ENCODE measurements at places on chromosomes 7 and 10.
A peak's percentile ranks its signal among the peaks of the same experiment; 100 is the strongest.

DNA sequence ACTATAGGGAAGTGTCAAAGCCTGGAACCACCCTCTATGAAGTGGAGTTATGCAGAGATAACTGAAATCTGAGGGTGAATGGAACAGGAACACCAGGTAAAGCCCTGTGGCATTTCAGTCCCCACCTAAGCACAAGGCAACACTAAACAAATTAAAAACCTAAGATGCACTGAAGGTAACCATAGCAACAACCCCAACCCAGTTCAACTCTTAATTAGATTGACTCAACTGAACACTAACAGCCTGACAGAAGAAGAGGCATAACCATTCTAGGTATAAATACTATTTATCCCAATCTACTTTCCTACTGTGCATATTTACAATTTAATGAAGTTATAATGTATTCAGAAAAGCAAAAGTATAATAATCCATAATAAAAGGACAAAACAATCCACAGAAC lies 9.2 kb upstream of the GIMAP5 start:
- DNase-seq: no peak

- DNase-seq: no peak
Measured at GRCh38 chr7:41777894-41778596, 75.2 kb upstream of the INHBA start.

- no peak for DNase-seq
Measured at GRCh38 chr7:29248713-29249382, 54.3 kb downstream of the CHN2 start.

DNA sequence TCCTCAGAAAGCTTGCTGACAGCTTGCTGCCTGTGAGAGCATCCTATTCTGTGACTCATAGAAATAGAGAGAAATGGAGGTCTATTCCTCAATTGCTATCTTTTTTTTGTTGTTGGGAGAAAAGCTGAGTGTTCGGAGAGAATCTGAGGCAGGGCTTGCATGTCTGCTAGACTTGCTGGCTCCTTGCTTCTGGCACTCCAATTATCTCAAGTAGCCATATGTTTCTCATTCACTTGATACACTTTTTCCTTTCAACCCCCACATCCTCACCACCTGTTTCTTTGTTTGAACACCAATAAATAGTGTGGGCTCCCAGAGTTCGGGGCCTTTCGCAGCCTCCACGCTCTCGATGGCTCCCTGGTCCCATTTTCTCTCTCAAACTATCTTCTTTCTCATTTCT lies 172.2 kb downstream of the SH2D4B start:
- no peak for DNase-seq

DNA sequence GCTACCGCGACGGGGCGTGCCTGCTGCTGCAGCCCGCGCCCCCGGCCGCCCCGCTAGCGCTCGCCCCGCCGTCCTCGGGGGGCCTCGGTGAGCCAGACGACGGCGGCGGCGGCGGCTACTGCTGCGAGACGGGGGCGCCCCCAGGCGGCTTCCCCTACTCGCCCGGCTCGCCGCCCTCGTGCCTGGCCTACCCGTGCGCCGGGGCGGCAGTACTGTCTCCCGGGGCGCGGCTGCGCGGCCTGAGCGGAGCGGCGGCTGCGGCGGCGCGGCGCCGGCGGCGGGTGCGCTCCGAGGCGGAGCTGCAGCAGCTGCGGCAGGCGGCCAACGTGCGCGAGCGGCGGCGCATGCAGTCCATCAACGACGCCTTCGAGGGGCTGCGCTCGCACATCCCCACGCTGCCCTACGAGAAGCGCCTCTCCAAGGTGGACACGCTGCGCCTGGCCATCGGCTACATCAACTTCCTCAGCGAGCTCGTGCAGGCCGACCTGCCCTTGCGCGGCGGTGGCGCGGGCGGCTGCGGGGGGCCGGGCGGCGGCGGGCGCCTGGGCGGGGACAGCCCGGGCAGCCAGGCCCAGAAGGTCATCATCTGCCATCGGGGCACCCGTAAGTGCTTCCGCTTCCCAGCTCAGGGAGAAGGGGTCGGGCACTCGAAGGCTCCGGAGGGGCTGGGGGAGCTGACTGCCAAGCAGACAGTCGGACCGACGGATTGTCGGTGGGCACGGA lies 761 bp downstream of the PTF1A start:
- peak; percentile 69 for DNase-seq

DNA sequence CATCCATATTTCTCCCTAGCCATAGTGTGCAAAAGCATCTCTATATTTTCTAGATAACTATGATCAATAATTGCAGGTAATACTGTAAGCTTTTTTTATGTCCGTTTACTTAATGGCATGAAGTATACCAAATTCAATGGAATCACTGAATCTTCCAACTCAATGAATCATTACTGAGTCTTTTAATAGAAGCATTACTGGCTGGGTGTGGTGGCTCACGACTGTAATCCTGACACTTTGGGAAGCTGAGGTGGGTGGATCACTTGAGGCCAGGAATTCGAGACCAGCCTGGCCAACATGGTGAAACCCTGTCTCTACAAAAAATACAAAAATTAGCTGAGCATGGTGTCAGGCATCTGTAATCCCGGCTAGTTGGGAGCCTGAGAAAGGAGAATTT lies 372.5 kb downstream of the BMPER start:
- DNase-seq: no peak

DNA sequence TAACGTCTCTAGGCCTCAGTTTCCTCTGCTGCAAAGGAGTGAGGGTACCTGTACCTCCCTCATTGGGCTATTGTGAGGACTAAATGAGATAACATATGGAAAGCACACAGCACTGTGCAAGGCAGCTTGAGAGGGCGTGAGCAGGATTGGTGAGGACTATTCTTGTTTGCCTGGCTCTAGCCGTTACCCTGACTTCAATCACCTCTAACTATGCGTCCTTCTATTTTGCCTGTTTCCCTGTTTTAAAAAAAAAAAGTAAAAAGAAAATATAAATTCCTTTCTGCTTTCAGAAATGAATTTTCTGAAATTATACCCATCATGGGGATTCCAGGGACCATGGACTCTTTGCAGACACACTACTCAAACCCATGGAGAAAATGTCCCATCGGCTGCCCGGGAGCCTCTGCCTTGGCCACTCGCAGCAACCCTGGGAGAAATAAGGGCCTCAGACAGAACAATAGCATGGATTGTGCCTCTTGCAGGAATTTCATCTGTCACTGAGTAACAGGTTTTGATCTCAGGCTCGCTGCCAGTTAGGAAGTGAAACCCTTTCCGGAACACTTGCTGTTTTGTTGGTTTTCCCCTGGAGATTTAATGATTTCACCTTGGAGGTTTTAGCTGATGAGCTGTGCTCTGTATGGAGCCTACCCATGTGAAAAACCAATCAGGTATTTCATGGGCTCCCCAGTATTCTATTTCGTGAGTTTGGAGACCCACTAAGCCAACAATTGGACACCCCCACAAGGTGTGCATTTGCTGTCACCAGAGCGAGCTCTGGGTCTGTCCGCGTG lies 55.6 kb downstream of the STEAP1B start:
- DNase-seq: no peak

- no peak for DNase-seq
Measured at GRCh38 chr7:74049997-74050798, 22.2 kb downstream of the ELN start.

GRCh38 chr10:95742962-95743535 lies 12.9 kb upstream of the ENTPD1 start:
- no peak for DNase-seq

GRCh38 chr10:72171175-72171630 lies 44.6 kb upstream of the ANAPC16 start:
- no peak for DNase-seq

DNA sequence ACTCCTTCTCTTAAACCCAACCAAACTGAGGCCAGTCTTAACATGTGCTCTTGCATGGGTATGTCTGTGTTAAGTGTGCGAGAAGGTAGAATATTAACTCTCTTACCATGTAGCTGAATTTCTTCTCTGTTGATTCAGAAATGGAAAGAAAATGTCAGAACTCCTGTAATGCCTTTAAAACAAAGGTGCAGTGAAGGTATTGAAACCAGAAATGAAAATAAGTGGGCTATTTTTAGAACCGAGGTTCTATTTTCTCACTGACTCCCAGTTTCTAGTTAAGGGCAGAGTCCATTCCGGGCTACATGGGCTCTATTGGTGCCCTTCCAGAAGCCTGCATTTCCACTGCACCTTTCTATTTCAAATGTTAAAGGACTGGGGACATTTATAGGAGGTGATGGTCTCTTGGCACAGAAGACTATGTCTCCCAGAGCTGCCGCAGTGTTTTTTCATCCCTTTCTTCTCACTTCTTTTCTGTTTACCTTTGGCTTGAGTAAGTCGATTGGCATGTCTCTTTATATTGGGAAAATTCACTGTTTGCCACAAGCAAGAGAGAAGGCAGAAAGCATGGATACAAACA lies 174.9 kb downstream of the LRMDA start:
- DNase-seq: no peak

DNA sequence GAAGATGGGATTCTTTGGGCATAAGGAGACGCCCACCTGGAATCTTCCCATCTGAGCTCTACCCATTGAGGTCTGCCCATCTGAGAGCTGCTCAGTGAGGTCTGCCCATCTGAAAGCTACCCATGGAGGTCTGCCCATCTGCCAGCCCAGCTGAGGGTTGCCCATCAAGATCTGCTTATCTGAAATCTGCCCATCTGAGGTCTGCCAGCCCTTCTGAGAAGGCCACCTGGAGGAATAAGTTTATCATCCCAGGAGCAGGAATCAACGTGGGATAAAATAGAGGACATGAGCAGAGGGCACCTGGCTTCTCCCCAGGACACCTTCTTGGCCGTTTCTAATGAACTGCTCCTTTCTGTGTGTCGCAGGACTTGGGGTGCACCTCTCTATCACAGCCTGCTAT lies 35.3 kb upstream of the PDZD8 start:
- DNase-seq: no peak

DNA sequence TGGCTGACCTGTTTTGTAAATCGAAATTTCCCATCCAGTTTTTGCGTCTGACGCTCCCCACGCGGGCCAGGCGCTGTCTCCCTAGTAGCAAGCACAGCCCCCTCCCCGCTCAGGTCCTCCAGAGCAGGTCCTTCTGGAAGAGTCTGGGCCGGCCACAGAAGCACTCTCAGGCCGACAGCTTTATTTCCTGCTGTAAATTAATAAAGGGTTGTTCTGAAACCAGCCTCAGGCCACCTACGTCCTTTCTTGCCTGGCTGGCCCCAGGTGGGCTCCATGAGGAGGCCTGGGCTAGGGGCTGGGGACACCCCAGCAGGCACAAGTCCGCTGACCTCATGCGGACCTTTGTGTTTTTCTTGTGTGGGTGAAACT lies 35.2 kb downstream of the CAMK2B start:
- DNase-seq: peak; percentile 42

DNA sequence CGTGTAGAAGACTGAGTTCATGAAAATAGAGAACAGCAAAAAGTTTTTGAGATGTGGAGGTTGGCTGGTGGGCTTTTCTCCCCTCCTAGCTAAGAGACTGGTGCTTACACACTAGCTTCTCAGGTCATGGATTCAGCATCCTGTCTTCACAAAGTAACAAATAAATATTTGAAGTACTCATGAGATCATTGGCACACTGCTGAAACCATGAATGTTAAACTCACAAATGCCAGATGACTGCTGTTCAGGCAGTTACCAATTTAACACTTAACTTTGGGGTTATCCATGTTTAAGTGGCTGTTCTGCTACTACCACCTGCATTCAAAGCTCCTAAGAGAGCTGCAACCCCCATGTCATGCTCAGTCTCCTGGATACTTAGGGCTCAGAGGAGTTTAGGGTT lies 119.0 kb upstream of the BET1 start:
- no peak for DNase-seq

All from ecto neural progenitor cell (in vitro differentiated cells).